ENCODE measurements at places on chromosomes 7 and 10.
A peak's percentile ranks its signal among the peaks of the same experiment; 100 is the strongest.

- H3K27ac ChIP-seq = no peak overlapping the region
- H3K4me1 ChIP-seq = no peaks in the 10 kb centered on the region
- no peak for DNase-seq
- no peaks in the 10 kb centered on the region for H3K36me3 ChIP-seq
These were observed 35.8 kb downstream of the FOXP2 start for GRCh38 chr7:114450431-114450830.

- no peaks in the 10 kb centered on the region for H3K4me1 ChIP-seq
- no peak overlapping the region for H3K4me3 ChIP-seq
- H3K27me3 ChIP-seq = no peaks in the 10 kb centered on the region
- H3K27ac ChIP-seq = no peak overlapping the region
- no peak for DNase-seq
These were observed 58.0 kb downstream of the RAMP3 start for GRCh38 chr7:45215601-45216062.

DNA sequence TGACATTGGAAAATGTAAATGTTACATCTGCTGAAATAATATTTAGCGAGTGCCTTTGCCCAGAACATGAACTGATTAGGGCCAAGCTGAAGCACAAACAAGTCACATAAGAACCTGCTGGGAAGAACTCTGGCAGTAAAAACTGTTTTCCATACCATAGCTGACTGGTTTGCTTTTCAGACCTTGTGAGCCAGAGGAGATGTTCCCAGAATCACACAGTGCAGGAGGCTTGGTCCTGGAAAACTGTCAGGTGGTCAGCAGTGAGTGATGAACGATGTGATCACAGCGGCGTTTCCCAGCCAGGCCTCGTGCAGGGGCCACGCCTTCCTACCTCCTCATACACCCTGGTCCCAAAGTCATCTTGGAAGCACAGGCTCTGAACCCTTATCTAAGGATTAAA, 164.2 kb upstream of the EEPD1 start:
- no peak overlapping the region for H3K4me3 ChIP-seq
- no peaks in the 10 kb centered on the region for H3K27me3 ChIP-seq
- no peaks in the 10 kb centered on the region for H3K36me3 ChIP-seq
- no peaks in the 10 kb centered on the region for H3K4me1 ChIP-seq
- no peak for DNase-seq

DNA sequence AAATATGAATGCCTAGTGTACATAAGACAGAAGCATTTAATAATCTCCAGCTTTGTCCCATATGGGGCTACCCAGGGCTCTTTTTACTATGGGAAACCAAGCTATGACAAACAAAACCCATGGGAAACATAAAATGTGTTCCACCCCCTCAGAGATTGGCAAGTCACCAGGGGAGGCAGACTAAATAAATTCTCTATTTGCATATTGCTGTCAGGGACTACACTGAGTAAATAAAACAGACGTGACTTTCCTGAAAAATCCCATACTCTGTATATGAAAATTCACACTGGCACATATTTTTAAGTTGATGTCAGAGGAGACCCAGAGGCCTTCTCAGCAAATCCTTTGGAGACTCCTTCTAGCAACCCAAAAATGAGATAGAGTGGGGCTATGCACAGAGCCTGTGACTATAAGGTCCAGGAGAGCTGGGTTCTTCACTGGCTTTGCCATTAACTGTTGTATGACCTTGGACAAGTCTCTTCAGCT, 44.0 kb upstream of the HPSE2 start:
- H3K4me1 ChIP-seq = no peaks in the 10 kb centered on the region
- no peaks in the 10 kb centered on the region for H3K27me3 ChIP-seq

GRCh38 chr7:130144312-130145171, 60.7 kb downstream of the TMEM209 start:
- H3K27me3 ChIP-seq = no peaks in the 10 kb centered on the region
- peak overlapping the region; percentile 99 for H3K27ac ChIP-seq
- peaks cover 76% of the 10 kb centered on the region for H3K4me1 ChIP-seq

GRCh38 chr7:135757719-135758411, 9.3 kb upstream of the FAM180A start:
- peak; percentile 52 for DNase-seq
- peaks cover 8% of the 10 kb centered on the region for H3K4me1 ChIP-seq
- no peaks in the 10 kb centered on the region for H3K27me3 ChIP-seq

Measured in thyroid gland (tissue), 4 donors.